ENCODE measurements at places on chromosomes 2 and 18. TPM values are rescaled to one million over a fixed set of nuclear protein-coding genes. Genes with fewer than 3 reads are reported as not detected.
A peak's percentile ranks its signal among the peaks of the same experiment; 100 is the strongest.

The ARHGAP15 gene
- 56.2 TPM for total RNA-seq

- peaks cover 53% of the 10 kb centered on the region for H3K4me1 ChIP-seq
- H3K27ac ChIP-seq: no peak overlapping the region
- H3K4me3 ChIP-seq: no peak overlapping the region
- DNase-seq: no peak
Measured at GRCh38 chr2:105866216-105867185, 121.8 kb downstream of the NCK2 start.

- no peak overlapping the region for H3K4me3 ChIP-seq
- no peaks in the 10 kb centered on the region for H3K4me1 ChIP-seq
- H3K27me3 ChIP-seq: no peaks in the 10 kb centered on the region
- DNase-seq: no peak
- H3K36me3 ChIP-seq: peaks cover 14% of the 10 kb centered on the region
- no peak overlapping the region for H3K27ac ChIP-seq
Measured at GRCh38 chr2:158668001-158668765, 126.9 kb upstream of the DAPL1 start.

GRCh38 chr2:232009639-232010274, 48.2 kb downstream of the DIS3L2 start:
- no peaks in the 10 kb centered on the region for H3K4me1 ChIP-seq
- H3K27ac ChIP-seq: no peak overlapping the region
- H3K4me3 ChIP-seq: no peak overlapping the region
- H3K27me3 ChIP-seq: peaks cover 1% of the 10 kb centered on the region

- H3K27ac ChIP-seq: no peak overlapping the region
- H3K27me3 ChIP-seq: no peaks in the 10 kb centered on the region
Measured at GRCh38 chr2:6576302-6576701, 289.4 kb downstream of the CMPK2 start.

DNA sequence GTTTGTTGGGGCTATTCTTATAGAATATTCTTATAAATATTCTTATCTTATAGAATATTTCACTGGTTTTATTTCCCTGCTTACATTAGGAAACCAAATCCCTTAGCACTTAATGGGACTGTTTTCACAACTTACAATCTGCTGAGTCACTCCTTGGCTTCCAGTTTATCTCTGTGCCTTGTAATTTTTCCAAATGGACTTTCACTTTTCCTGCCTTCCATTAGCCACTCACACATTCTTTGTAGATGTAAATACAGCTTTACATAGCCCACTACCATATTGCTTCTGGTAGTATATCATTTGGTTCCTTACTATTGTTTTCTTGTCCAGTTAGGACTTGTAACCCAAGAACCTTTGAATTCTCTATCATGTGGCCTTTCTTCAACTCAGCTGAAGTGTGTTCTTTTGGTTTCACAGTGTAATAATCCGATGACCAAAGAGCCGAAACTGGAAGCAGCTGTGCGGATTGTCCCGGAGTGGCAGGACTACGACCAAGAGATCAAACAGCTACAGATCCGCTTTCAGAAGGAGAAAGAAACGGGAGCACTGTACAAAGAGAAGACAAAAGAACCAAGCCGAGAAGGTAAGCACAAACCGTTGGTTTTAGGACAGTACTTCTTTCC, 96.1 kb downstream of the UGGT1 start:
- H3K27ac ChIP-seq: peak overlapping the region; percentile 29
- no peak overlapping the region for H3K4me3 ChIP-seq
- DNase-seq: no peak
- no peaks in the 10 kb centered on the region for H3K27me3 ChIP-seq
- peaks cover 2% of the 10 kb centered on the region for H3K4me1 ChIP-seq
- H3K36me3 ChIP-seq: peaks cover 65% of the 10 kb centered on the region

DNA sequence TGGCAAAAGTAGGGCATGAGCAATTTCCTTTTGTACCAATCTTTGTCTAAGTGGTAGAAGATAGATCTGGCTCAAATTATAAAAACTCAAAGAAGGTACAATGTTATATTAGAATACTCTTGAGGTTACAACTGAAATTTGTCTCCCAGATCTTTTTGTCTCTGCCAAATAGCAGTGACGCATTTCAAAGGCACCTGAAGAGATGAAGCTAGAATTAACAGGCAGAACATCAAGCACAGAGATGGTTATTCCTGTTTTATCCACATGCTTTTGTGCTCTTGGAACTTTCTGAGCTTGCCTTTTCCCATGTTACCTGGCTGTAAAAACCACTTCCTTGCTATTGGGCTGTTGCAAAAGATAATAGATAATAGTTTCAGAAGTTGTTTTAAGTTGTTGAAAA, 74.3 kb downstream of the GREB1L start:
- H3K4me3 ChIP-seq: no peak overlapping the region
- H3K27me3 ChIP-seq: no peaks in the 10 kb centered on the region
- H3K36me3 ChIP-seq: no peaks in the 10 kb centered on the region
- DNase-seq: no peak
- H3K4me1 ChIP-seq: no peaks in the 10 kb centered on the region

GRCh38 chr18:49172246-49172645, 221.5 kb upstream of the SMAD7 start:
- DNase-seq: no peak
- peak overlapping the region; percentile 32 for H3K4me3 ChIP-seq
- peaks cover 10% of the 10 kb centered on the region for H3K36me3 ChIP-seq
- peak overlapping the region; percentile 86 for H3K27ac ChIP-seq
- H3K27me3 ChIP-seq: peaks cover 1% of the 10 kb centered on the region

Measured in activated CD4-positive, alpha-beta T cell treated with anti-CD3 and anti-CD28 coated beads, Interleukin-2, amount 10 ng/mL, durations not matched to agents 24 days and 14 days (primary cell).